Activated T-cell treated with anti-CD3 and anti-CD28 coated beads, Interleukin-2, amount 50 U/mL, for 72 hours (primary cell): ENCODE measurements at places on chromosomes 4 and X.
A peak's percentile ranks its signal among the peaks of the same experiment; 100 is the strongest.

DNA sequence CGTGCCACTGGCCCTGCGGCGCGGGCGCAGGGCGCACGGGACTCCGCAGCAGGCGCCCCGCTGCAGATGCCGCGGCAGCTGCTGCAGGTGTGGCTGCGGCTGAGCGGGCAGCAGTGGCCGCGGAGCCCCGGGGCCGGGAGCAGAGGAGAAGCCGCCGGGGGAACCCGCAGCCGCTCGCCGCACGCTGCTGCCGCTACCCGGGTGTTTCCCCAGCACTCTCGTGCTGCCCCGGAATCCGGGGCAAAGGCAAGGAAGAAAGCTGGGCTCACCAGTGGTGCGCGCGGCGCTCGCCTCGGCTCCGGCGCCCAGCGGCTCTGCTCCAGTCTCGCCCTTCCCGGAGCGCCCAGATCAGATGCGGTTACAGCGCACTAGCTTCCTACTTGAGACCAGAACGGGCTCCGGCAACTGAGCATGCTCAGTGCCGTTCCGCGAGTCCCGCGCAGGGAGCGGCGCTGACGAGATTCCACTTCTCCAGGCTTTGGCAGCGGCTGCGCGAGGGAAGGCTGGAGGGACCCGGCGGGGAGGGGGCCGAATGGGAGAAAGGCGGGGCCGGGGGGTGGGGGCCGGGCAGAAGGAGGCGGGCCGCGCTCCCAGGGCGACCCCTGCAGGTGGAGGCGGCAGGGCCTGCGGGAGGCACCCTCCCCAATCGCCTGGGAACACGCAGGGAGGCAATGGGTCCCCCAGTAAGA is at the start of gene APBB2:
Gene APBB2 (minus strand): TSS at position 407 of the 689 bp plus-strand sequence. CDS start 181,288 bp downstream, outside the sequence.
- DNase-seq = peak; percentile 74

GRCh38 chr4:17688011-17688441 is 73.6 kb downstream of the MED28 start:
- DNase-seq = no peak

- no peak for DNase-seq
These were observed 87.9 kb upstream of the PACRGL start for GRCh38 chr4:20612313-20612712.

DNA sequence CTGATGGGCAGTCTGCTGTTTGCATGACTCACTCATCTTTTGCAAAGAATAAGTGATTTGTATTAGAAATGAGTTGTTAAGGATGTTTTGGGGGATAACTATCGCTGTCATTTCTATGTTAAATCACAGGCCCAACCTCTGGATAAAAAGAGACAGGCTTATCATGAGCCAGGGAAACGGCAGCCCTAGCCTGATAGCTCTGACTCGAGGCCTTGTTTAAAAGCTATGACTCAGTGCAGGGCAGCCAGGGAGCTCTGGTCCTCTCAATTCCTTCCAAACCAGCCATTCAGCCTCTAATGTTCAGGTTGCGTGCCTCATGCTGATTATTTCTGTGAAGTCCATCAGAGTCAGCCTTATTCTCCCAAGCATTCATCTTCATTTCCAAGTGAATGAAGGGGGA is 305.9 kb upstream of the HAND2 start:
- DNase-seq = no peak
